Activated naive CD8-positive, alpha-beta T cell treated with anti-CD3 and anti-CD28 coated beads, Interleukin-2, amount 50 U/mL, for 24 hours (primary cell): ENCODE measurements at places on chromosomes 12 and 14.

DNA sequence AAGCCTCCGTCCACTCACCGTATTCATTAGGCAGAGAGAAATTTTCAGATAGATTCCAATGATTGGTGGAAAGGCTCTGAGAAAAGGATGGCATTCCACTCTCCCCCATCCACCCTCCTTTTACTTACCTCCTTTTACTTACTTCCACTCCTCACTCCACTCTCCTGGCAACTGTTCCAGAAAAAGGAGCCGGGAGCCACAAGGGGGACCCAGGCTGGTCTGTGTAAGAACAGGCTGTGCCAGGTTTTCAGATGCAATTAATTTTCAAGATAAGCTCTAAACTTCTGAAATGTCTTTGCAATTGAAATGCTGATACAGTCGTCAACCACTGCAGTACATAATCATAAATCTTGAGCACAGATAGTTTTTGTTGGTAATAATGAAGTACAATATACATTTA is 248.8 kb downstream of the ANO6 start:
- DNase-seq = no peak

- peak; percentile 15 for DNase-seq
Observed at GRCh38 chr12:2692080-2692479, 102.7 kb upstream of the FKBP4 start.

GRCh38 chr12:128365651-128366231 is 98.8 kb downstream of the TMEM132C start:
- no peak for DNase-seq

DNA sequence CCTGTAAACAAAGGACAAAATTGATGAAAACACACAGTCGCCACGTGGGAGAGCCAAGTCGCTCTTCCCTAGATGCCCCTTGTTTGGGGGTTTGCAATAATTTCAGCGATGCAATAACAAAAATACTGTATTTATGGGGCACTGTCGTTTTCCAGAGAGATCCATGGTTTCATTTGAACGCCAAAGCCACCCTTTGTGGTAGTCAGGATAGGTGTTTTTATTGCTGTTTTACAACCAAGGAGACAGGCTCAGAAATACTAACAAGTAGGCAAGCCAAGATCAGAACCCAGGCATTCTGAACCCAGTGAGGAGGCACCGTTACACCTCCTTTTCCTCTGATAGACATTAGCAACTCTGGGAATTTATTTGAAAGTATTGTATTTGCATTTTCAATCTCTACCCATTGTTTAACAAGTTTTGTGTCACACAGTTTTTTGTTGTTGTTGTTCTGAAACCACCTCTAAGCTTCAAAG is 831 bp upstream of the BTBD7 start:
- DNase-seq = no peak

- DNase-seq = no peak
Observed at GRCh38 chr14:90777358-90777757, 38.9 kb downstream of the TTC7B start.

GRCh38 chr12:6520186-6520585 is 14.1 kb upstream of the GAPDH start:
- no peak for DNase-seq
